ENCODE measurements at places on chromosomes 13 and 19.
A peak's percentile ranks its signal among the peaks of the same experiment; 100 is the strongest.

DNA sequence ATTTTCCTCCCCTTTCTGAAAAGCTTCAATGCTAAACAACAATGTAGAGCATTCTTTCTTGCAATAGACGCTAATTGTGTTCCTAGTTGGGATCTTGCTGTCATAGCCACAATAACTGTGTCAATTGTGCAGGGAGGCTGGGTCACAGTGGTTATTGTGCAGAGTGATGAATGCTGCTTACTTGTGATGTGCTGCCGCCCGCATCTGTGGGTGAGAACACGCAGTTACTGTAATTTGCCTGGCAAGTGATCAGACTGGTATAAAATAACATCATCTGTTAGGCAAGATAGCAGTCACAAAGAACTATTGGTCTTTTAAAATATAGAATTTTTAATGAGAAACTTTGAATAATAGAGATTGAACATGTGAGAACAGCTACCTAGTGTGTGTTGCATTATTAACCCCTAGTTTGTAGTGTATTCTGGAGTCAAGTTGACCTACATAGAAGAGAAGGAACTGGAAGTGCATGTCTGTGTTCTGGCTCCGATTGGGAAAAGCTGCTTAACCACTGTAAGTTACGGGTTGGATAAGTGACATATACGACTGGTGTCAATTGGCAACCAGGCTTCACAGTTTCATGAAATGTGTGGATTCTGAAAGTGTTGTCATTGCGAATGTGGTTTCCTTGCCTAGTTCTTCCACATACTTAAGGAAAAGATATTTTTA lies 43.6 kb downstream of the SLAIN1 start:
- no peak for DNase-seq

- DNase-seq: peak; percentile 57
Measured at GRCh38 chr13:26184791-26185250, 37.3 kb downstream of the RNF6 start.

- DNase-seq: no peak
Measured at GRCh38 chr13:110921209-110921608, 6.3 kb upstream of the ANKRD10 start.

DNA sequence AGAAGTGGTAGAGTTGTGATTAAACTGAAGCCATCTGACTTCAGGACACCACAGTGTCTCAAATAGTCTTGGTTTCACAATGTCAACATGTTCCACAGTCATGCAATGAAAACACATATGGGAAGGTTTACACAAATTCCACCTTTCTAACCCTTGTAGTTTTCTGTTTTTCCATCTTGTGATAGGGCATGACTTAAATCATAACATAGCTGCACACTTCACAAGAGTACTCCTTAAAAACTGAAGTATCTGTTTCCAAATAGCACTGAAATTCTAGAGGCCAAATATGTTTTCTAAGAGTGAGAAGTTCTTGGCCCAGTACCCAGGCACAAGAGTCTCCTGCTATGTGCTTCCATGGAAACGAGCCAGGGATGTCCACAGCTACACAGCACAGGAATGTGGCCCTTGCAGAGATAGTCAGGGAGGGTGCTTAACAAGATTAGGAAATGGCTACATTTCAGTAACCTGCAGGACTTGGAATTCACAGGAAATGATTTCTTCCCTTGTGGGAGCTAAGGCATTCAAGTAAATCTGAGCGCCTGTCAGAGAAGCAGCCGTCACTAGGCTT lies 269.1 kb downstream of the NDFIP2 start:
- no peak for DNase-seq

- no peak for DNase-seq
Measured at GRCh38 chr13:94764576-94765321, 52.4 kb upstream of the SOX21 start.

GRCh38 chr13:98343461-98343860 lies 166.4 kb upstream of the RNF113B start:
- DNase-seq: no peak

- DNase-seq: no peak
Measured at GRCh38 chr19:44904426-44904994, 1.1 kb upstream of the APOE start.

- no peak for DNase-seq
Measured at GRCh38 chr13:93915269-93915809, 564.1 kb downstream of the DCT start.

- no peak for DNase-seq
Measured at GRCh38 chr19:57310792-57311191, 9.5 kb upstream of the ZNF543 start.

DNA sequence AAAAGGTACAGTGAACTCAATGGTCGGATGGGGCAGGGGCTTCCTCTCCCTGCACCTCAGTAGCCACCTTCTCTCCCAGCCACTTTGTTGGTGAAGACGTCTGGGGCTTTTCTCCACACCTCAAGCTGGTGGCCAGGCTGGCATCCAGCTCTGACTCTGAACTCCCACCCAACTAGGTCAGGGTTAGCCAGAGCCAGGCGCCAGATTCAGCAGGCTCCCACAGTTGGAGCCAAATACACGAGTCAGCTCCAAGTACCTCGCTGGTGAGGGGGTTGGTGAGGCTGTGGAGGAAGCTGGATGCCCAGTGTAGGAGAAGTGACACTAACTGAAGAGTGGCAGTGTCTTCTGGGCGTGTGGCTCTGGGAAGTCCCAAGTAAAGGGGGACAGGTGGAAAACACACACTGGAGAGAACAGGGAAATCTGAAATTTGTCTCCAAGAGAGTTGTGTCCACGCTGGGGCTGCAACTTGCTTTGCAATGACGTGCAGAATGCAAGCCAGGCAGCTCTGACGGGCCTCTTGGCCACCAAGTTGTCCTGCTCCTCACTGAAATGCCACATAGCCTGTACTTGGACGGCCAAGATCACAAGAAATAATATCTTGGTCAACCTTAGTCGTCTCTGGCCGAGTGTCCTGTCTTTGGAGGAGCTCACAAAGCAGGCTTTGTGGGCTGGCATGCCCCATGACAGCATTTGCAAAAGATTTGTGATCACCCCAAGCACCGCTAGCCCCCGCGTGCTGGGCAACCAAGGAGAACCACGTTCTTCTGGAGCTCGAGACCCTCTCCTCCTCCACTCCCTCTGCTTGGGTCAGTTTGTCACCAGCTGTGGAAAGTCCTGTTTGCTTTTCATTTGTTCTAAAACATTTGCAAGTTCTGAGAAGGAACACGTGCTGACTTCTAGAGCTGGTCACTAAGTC lies 18.1 kb downstream of the SLC7A1 start:
- DNase-seq: no peak

GRCh38 chr13:97234742-97235141 lies 12.6 kb downstream of the MBNL2 start:
- no peak for DNase-seq

- no peak for DNase-seq
Measured at GRCh38 chr19:32680986-32681385, 5.3 kb downstream of the RGS9BP start.

GRCh38 chr19:12685831-12686230 lies 2.0 kb upstream of the GNG14 start:
- DNase-seq: no peak

- peak; percentile 86 for DNase-seq
Measured at GRCh38 chr19:53553865-53554791, 16.2 kb downstream of the ZNF331 start.

- no peak for DNase-seq
Measured at GRCh38 chr13:30154931-30155330, 152.4 kb downstream of the KATNAL1 start.

DNA sequence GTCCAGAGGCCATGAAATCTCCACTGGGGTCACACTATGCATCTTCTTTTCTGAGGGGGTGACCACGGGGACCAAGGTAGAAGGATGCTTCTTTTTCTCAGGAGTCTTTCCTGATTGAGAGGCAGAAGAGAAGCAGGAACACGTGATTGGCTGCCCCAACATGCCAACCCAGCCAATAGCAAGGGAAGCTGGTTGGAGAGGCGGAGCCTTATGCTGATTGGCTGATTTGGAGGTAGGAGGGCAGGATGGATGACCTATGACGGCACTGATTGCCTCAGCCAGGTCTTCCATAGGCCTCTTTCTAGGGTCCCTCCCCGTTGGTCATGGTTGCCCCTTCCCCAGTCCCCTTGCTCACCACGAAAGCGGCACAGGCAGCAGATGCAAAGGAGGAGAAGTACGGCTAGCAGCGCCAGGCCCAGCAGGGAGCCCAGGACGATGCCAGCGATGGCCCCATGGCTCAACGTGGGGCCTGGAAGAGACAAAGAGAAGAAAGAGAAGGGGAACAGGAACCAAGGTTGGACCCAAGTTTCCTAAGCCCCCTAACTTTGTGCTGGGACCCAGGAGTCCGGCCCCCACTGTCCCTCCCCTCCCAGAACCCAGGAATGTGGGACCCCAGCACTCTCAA lies 8.0 kb downstream of the VSIG10L start:
- no peak for DNase-seq

GRCh38 chr19:12293777-12294248 lies 870 bp downstream of the ZNF44 start:
- peak; percentile 69 for DNase-seq

GRCh38 chr13:27359199-27359821 lies 65.1 kb upstream of the GTF3A start:
- peak; percentile 35 for DNase-seq

- DNase-seq: no peak
Measured at GRCh38 chr19:34319785-34320184, 45.2 kb upstream of the GPI start.

- no peak for DNase-seq
Measured at GRCh38 chr13:88649855-88650254, 978.7 kb downstream of the SLITRK5 start.

- DNase-seq: no peak
Measured at GRCh38 chr19:41588497-41589209, 12.7 kb downstream of the CEACAM21 start.

GRCh38 chr19:6011794-6012193 lies 33.9 kb upstream of the RANBP3 start:
- DNase-seq: no peak

DNA sequence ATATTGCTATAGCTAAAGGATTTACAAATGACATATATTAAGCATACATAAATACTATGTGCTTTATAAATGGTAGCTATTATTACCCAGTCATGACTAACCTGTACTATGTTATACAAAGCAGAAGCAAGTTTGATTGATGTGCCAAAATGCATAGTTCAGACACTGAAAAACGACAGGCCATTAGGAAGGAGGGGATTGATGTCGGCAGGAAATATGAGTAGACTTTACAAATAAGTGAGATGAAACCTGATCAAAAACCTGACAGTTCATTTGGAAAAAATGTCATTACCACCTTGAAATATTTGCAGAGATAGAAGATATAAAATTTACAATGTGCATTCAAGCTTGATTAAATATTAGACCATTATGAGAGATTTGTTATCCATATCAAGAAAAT lies 38.8 kb upstream of the TPP2 start:
- no peak for DNase-seq

DNA sequence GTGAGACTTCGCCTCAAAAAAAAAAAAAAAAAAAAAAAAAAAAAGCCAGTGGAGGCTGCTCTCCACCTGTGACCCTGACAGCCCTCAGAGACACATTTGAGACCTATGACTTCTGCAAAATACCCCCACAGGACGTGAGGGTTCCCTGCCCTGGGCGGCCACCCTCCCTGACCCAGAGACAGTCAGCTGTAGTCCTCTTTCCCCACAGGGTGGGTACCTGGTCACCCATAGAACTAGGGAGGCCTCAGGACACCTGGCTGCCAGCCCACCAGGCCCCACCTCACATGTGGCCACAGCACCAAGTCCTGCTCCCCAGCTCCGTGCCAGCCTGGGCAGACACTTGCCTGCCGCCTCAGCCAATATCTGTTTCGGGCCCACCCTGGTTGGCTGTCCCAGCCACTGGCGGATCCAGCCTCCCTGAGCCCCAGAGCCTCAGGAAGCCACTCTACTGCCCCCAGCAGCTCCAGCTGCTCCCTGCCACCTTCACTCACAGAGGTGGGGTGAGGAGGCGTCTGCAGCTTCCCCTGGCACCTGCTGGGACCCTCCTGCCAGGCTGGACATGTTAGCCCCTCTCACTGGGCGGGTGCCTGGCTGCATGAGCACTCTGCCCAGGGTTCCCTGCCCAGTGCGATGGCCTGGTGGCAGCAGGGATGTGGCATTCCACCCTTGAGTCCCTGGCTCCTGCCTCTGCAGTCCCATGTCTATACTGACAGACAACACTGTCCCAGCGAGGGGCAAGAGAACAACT lies 6.9 kb downstream of the MKNK2 start:
- no peak for DNase-seq

GRCh38 chr13:48647625-48648024 lies 6.1 kb upstream of the CYSLTR2 start:
- no peak for DNase-seq

DNA sequence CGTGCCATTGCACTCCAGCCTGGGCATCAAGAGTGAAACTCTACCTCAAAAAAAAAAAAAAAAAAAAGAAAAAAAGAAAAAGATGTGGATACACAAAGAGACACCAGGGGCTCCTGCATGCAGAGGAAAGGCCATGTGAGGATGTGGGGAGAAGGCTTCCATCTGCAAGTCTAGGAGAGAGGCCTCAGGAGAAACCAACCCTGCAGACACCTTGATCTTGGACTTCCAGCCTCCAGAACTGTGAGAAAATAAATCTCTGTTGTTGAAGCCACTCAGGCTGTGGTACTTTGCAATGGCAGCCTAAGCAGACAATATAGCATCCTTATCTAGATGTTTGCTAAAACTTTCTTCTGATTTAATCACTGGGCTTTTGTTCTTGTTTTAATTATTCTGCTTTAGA lies 50.3 kb downstream of the POLR1D start:
- no peak for DNase-seq

DNA sequence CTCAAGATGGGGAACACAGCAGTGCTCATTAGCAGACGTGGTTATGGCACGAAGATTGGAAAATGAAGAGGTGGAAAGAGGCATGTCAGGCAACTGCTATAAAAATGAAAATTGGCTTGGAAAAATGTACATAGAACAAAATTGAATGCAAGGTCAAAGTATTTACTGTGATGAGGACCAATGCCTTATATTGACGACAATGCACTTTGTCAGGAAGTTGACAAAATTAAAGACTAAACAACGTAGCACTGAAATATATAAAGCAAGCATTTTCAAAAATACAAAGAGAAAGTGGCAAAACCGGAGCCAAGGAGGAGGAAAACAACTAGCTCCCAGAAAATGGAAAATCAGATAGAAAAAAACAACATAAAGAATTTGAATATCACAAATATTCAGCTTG lies 113.7 kb upstream of the SGCG start:
- no peak for DNase-seq

GRCh38 chr19:54207983-54208783 lies 7.5 kb downstream of the RPS9 start:
- no peak for DNase-seq

DNA sequence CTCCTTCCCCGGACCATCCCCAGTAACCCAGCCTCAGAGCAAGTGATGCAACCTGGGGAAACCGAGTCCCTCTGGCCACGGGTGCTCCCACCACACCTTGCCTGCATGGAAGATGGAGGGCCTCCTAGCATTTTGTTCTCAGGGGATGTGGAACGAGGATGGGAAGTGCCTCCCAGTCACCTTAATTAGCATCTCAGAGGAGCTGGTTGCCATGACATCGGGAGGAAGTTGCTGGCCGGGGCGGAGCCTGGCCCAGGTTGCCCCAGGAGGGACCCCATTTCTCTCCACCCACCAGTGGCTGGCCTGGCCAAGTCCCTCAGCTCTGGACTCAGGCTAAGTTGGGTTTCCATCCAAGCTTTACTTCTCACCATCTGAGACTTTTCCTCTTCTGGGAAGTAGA lies 24.1 kb upstream of the PTPRS start:
- DNase-seq: no peak
